ENCODE measurements at places on chromosomes 12 and 14.

GRCh38 chr12:111138016-111138415 is 217.6 kb upstream of the MYL2 start:
- DNase-seq: no peak

- no peak for DNase-seq
Measured at GRCh38 chr12:43826681-43827080, 9.2 kb upstream of the TMEM117 start.

GRCh38 chr14:100398044-100398443 is 74.9 kb downstream of the SLC25A47 start:
- DNase-seq: no peak

DNA sequence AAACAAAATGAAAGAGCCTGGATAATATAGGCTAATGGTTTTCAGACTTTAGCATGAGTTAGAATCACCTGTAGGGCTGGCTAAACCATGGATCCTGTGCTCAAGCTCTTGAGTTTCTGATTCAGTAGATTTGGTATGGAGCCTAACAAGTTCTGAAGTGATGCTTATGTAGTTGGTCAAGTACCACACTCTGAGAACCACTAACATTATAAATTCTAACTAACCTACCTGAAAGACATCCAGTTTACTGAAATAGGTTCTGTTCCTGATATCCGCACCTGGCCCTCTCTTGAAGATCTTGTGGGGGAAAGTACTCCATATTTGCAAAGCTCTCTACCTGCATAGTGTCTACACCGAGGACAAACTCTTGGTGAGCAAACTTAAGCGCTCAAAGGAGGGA is 59.4 kb upstream of the VSX2 start:
- DNase-seq: no peak
